Neural progenitor cell (in vitro differentiated cells): ENCODE measurements at places on chromosomes 12 and 14. TPM values are rescaled to one million over a fixed set of nuclear protein-coding genes. Genes with fewer than 3 reads are reported as not detected.
A peak's percentile ranks its signal among the peaks of the same experiment; 100 is the strongest.

The CFAP73 gene
- 0.19 TPM in 1 of 2 replicates, not detected in the other for total RNA-seq

The ASB2 gene
- 0.62 TPM in 1 of 2 replicates, not detected in the other for total RNA-seq

The SMOC1 gene
- 89.3 and 158 TPM in 2 replicates for total RNA-seq

DNA sequence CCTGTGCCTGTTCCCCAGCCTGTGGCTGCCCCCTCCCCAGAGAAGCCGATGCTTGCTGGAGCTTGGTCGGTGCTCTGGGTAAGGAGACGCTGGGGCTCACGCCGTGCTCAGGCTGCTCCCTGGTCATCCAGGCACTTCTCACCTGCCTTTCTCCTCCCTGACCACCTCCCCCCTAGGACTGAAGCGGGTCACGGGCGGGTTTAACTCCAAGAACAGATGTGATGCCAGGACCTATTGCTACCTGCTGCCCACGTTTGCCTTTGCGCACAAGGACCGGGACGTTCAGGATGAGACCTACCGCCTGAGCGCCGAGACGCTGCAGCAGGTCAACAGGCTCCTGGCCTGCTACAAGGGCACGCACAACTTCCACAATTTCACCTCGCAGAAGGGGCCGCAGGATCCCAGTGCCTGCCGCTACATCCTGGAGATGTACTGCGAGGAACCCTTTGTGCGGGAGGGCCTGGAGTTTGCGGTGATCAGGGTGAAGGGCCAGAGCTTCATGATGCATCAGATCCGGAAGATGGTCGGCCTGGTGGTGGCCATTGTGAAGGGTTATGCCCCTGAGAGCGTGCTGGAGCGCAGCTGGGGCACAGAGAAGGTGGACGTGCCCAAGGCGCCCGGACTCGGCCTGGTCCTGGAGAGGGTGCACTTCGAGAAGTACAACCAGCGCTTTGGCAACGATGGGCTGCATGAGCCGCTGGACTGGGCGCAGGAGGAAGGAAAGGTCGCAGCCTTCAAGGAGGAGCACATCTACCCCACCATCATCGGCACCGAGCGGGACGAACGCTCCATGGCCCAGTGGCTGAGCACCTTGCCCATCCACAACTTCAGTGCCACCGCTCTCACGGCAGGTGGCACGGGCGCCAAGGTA, 8.4 kb upstream of the EP400 start:
- H3K27me3 ChIP-seq = no peaks in the 10 kb centered on the region
- H3K27ac ChIP-seq = no peak overlapping the region
- no peak overlapping the region for H3K4me3 ChIP-seq
- no peak for DNase-seq
- H3K36me3 ChIP-seq = no peaks in the 10 kb centered on the region
- H3K4me1 ChIP-seq = no peaks in the 10 kb centered on the region

DNA sequence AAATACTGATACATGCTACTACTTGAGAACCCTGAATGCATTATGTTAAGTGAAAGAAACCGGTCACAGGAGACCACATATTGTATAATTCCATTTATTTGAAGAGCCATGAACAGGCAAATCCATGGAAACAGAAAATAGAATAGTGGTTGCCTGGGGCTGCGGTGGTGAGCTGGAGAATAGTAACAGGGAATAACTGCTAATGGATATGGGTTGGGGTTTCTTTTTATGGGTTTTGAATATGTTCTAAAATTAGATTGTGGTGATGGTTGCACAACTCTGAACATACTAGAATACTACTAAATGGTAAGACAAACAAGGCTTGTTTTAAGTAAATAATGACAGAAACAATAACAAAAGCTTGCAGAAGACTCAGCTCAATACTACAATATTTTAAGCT, 293.0 kb downstream of the BTG1 start:
- no peaks in the 10 kb centered on the region for H3K27me3 ChIP-seq
- H3K4me1 ChIP-seq = no peaks in the 10 kb centered on the region
- H3K27ac ChIP-seq = no peak overlapping the region
- no peak overlapping the region for H3K4me3 ChIP-seq
- H3K36me3 ChIP-seq = no peaks in the 10 kb centered on the region

- no peak overlapping the region for H3K4me3 ChIP-seq
- DNase-seq = no peak
- H3K36me3 ChIP-seq = no peaks in the 10 kb centered on the region
- H3K27me3 ChIP-seq = peaks cover 76% of the 10 kb centered on the region
- no peak overlapping the region for H3K27ac ChIP-seq
Observed at GRCh38 chr12:132268674-132269073, 60.7 kb downstream of the GALNT9 start.

DNA sequence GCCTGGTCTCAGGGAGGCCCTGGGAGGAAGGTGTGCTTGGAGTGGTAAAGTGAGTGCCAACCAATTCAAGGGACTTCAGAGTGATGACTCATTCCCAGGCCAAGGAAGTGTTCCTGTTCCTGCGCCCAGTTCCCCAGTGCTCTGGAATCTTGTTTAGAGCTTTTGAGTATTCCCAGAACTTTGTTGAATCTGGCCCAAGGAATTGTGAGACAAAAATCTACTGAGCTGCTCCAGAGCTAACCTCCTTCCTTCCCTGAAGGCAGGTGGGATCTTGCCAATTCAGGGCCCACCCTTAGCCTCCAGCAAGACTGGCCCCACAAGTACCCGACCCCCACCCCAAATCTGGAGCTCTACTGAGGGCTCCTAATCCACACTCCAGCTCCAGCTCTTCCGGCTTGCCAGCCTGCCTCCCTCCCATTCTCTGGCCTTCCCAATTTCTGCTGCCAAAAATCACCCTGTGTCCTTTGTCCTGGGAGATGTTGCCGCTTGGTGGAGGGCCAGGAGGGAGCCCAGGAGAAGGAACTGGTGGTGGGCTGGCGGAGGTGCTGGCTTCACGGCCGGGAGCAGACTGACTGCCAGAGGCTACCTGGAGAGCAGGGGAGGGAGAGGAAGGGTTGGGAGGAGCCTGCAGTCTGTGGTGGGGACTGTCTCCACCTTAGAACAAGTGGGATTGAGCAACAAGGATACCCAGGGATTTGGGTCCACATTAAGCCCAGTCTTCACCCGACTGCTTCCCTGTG, 2.0 kb upstream of the ATN1 start:
- H3K36me3 ChIP-seq = no peaks in the 10 kb centered on the region
- no peaks in the 10 kb centered on the region for H3K27me3 ChIP-seq
- peak overlapping the region; percentile 87 for H3K27ac ChIP-seq
- H3K4me1 ChIP-seq = peaks cover 40% of the 10 kb centered on the region

DNA sequence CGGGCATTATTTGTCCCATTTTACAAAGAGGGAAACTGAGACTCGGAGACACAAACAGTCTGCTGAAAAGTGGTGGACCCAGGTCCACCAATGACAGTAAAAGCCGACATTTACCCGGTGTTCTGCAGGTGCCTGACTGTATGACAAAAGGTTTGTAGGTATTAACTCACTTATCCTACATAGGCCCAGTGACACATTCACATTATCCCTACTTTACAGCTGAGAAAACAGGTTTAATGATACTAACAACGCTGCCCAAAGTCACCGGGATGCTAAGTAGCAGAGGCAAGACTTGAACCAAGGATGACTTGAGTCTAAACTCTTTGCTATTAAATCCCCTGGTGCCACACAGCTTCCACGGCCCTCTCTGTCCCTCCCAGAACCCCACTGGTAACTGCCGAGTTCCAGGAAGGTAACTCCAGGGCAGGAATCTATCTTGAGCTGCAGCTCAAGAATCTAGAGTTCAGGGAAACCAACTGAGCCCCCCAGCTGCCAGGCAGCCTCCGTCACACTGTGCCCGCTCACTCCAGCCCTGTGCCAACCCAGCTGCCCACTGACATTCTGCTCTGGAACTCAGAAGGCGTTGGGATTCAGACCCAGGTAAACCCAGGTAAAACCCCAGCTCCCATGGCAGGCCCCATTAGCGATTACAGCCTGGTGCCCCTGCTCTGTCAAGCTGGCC, 33.7 kb downstream of the SYNE3 start:
- H3K27ac ChIP-seq = no peak overlapping the region
- no peak overlapping the region for H3K4me3 ChIP-seq
- peaks cover 23% of the 10 kb centered on the region for H3K4me1 ChIP-seq

DNA sequence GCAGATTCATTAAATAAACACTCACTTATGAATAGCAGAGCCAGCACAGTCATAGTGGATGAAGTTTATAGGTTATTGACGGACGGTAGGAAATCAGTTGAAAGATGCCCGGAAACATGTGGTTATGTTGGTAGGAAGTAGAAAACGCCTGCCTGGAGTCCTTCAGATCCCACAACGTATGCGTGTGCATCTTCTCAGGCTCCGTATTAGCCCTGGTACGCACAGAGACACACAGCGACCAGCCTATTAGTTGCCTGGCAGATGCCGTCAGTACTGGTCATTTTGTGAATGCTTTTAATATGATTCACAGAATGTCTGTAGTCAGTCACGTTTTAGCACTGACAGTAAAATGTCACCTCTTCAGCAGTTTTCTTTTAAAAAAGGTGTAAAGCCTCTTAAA, 196.4 kb downstream of the RGS6 start:
- H3K4me3 ChIP-seq = no peak overlapping the region
- H3K36me3 ChIP-seq = no peaks in the 10 kb centered on the region
- H3K27ac ChIP-seq = no peak overlapping the region
- no peak for DNase-seq

DNA sequence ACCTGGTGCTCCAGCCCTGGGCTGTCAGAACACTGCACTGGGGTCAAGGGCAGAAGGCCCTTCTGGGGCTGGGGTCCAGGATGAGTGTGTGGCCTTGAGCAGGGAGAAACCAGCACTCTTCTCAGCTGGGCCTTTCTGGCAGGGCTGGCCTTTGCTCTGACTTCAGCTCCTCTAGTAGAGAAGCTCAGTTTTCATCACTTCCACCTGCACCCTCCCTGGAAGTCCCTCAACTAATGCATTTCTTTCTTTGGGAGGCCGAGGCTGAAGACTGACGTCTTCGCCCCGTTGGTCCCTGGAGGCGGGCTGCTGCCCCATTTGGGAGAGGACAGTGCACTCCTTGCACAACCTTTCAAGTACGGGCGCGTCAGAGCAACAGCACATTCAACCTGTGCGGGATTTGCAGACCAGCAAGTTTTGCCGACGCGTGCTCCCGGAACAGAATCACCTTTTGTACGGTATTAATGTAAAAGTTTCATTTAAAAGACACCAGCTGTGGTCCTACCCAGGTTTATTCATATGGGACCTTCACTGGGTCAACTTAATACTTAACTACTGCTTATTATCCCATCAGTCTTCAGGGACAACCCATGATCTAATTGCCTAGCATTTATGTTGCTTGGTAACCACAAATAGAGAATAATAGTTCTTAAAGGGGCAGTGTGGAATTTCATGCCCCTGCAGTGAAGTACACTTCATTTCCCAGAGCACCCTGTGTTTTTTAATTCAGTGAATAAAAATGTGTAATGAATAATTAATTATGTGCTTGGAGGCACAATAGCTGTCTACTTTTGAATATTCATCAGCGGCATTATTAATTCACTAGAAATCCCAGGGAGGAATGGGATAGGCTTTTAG, 134.8 kb upstream of the VRK1 start:
- no peak overlapping the region for H3K4me3 ChIP-seq
- no peak overlapping the region for H3K27ac ChIP-seq
- no peak for DNase-seq
- no peaks in the 10 kb centered on the region for H3K4me1 ChIP-seq
- peaks cover 4% of the 10 kb centered on the region for H3K27me3 ChIP-seq
